ENCODE measurements at places on chromosomes 3 and 15. TPM values are rescaled to one million over a fixed set of nuclear protein-coding genes. Genes with fewer than 3 reads are reported as not detected.

SLC30A4 gene
- polyA plus RNA-seq = 5.0 TPM

FOXB1 gene
- polyA plus RNA-seq = not detected

- no peak for DNase-seq
Measured at GRCh38 chr3:191348098-191348497, 17.8 kb upstream of the UTS2B start.

DNA sequence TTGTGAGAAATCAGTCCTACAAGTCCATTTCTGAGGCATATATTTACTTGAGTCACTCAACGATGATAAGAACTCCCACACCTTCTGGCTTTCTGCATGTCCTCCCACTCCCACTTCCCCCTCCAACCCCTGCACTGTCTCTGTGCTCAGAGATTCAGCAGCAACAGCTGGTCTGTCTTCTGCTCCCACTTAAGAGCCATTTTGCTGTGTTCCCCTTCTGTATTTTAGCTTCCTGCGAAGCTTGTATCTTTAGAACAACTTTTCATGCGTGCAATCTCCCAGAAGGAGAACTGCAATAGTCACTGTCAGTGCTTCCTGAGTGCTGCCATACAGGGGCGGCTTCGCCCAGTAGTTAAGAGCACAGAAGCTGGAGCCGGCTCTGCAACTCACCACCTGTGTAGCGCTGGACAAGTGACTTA, 90.0 kb upstream of the SPATA12 start:
- no peak for DNase-seq

DNA sequence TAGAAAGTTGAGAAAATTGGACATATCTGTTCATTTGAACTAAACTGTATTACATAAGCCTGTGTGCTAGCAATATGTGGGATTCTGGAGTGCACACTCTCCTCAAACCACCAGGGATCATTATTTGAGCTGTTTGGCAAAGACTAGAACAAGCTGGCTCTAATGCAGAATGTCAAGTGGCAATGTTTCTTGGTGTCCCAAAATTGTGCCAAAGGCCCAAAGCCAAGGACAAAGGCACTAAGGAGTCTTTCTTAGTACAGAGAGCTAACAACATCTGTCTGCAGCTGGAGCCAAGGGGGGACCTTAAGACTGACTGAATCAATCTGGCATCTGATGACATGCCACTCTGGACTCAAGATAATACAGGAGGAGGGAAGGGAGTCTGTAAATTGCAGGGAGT, 76.7 kb upstream of the STRIT1 start:
- no peak for DNase-seq

GRCh38 chr3:185649414-185649813, 63.3 kb downstream of the SENP2 start:
- DNase-seq = no peak
